Naive thymus-derived CD4-positive, alpha-beta T cell (primary cell): ENCODE measurements at places on chromosomes 4 and X.

DNA sequence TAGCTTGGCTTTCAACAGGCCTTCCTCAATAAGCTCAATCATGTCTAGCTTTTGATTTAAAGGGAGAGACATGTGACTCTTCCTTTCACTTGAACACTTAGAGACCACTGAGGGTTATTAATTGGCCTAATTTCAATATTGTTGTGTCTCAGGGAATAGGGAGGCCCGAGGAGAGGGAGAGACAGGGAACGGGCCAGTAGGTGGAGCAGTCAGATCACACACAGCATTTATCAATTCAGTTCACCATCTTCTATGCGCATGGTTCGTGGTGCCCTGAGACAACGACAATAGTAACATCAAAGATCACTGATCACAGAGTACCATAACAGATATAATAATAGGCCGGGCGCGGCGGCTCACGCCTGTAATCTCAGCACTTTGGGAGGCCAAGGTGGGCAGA, 17.8 kb downstream of the ZNF81 start:
- DNase-seq = no peak

- DNase-seq = no peak
Observed at GRCh38 chrX:51047950-51048349, 137.4 kb downstream of the BMP15 start.

- DNase-seq = no peak
Observed at GRCh38 chrX:39900777-39901170, 197.0 kb downstream of the BCOR start.

GRCh38 chr4:818106-818921, 7.6 kb downstream of the CPLX1 start:
- DNase-seq = no peak

DNA sequence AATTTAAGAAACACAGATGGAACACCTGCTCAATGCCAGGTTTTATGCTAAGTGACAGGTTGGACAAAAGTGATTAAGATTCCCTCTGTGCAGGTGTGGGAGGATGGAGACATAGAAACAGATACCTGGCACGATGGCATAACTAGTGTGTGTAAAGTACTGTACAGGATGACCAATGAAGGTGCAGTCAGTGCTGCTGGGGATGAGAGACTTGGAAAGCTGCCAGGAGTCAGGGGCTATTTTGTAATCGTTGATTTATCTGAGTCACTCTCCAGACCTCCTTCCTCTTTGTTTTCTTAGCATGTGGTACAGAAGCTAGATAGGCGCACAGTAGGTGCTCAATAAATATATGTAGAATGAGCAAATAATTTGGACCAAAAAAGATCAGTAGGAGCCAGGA, 58.2 kb downstream of the CWH43 start:
- no peak for DNase-seq

DNA sequence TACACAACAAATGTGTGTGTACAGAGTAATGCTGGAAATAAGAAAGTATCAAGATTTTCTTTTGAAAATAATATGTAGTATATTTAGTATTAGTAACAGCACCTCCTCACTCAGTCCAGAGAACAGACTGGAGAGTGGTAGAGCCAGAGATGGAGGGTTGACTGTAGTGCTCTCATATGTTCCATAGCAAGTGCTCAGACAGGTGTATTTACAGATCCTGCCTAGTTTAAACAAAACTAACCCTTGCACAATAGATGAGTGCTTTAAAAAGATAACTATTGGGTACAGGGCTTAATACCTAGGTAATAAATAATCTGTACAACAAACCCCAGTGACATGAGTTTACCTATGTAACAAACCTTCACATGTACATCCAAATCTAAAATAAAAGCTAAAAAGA, 381.0 kb upstream of the EMCN start:
- no peak for DNase-seq
